Left forelimb (tissue), 1 donor: ENCODE measurements at places on chromosomes 7 and 10.
A peak's percentile ranks its signal among the peaks of the same experiment; 100 is the strongest.

DNA sequence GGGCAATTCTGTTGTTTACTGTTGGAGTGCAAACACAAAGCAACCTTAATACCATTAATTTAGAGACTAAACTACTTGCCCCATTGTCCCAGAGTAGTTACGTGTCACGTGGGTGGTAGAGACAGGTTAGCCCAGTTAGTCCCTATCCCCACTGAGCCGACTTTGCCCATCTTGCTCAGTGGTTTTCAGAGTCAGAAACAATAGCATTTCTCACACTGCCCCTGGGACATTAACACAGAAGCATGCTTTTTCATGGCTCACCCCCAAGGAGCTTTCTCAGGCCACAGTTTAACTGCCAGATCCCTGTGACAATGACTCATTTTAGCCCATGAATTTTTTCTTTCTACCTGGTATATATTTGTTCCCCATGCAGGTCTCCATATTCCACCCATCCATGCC is 271.0 kb downstream of the POU6F2 start:
- DNase-seq: no peak

DNA sequence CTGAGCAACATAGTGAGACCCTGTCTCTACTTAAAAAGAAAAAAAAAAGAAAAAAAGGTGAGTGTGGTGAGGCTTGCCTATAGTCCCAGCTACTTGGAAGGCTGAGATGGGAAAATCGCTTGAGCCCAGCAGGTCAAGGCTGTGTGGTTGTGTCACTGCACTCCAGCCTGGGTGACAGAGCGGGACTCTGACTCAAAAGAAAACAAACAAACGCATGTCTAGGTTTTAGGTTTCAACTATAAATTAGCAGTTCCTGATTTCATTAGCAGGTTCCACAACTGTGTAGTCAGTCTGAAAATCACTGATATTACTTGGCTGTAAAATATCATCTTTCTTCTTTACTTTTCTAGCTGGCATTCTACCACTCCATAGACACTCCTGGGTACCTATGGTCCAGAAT is 155.7 kb upstream of the HGF start:
- DNase-seq: no peak

GRCh38 chr10:15452545-15452944 is 81.5 kb upstream of the FAM171A1 start:
- DNase-seq: no peak

GRCh38 chr7:29929018-29929807 is 60.4 kb downstream of the SCRN1 start:
- DNase-seq: no peak

GRCh38 chr10:517872-518475 is 171.5 kb downstream of the DIP2C start:
- DNase-seq: no peak

GRCh38 chr10:77156406-77156879 is 481.2 kb downstream of the KCNMA1 start:
- no peak for DNase-seq

- DNase-seq: no peak
Measured at GRCh38 chr10:21668831-21669230, 134.8 kb downstream of the MLLT10 start.

DNA sequence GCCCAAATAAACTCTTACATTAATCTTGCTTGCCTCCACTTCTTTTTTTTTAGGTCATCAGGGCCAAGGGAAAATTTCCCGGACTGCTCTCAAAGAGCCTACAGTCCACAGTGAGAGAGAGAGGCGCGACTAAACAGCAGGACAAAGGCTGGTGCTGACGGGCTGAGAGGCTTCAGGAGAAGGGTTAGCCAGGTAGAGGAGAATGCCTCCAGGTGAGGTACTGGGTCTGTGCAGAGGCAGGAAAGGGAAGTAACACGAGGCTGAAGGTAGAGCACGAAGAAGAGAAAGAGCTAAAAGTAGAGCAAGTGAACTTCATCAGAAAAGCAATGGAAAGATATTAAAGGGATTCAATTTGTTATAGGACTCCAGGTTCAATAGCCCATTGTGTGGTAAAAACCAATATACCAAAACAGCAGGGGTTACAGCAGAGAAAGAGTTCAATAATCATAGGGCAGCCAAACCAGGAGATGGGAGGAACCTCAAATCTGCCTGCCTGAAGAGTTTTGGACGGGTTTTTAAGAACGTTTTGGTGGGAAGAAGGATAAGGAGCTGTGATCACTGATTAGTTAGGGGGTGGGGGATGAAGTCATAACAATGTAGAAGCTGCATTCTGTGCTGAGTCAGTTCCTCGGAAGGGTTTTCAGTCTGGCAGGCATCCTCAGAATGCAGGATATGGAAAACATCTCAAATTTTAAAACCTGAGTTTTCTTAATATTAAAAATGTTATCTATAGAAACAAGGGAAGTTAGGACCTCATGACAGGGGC is 171.5 kb downstream of the AKR1D1 start:
- DNase-seq: no peak

- DNase-seq: no peak
Measured at GRCh38 chr10:77038407-77038806, 599.2 kb downstream of the KCNMA1 start.

- no peak for DNase-seq
Measured at GRCh38 chr10:113961182-113962031, 82.3 kb upstream of the ADRB1 start.

- DNase-seq: no peak
Measured at GRCh38 chr7:68321776-68322496, 1276.3 kb upstream of the AUTS2 start.

- DNase-seq: no peak
Measured at GRCh38 chr7:74479066-74479781, 25.5 kb downstream of the GTF2IRD1 start.

DNA sequence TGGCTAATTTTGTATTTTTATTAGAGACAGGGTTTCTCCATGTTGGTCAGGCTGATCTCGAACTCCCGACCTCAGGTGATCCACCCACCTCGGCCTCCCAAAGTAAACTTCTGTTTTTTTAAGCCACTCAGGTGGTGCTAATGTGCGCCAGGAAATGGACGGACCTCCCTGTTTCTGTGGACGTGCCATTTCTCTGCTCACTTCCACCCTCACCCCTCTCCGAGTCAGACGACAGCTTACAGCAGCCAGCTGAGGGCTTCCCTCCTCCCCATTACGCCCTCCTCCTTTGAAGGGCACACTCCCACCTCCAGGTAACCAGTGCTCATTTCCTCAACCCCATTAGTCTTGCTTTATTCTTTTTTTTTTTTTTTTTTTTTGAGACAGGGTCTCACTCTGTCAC is 41.7 kb upstream of the EZH2 start:
- DNase-seq: no peak

DNA sequence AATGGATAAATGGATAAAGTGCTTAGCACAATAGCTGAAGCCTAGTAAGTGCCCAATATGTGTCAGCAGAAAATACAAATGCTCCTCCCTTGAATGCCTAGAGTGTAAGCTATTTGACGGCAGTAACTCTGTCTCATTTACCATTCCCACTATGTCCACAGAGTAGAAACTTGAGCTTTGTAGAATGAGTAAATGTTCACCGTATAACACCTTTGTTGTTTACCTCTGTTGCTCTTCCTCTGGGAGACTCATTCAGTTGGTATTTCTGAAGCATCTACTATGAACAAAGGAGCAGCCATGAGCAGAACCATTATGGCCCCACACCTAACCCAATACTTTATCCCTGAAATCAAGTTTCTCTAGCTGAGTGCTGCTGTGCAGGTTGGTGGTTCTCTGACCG is 8.4 kb upstream of the SLC16A12 start:
- no peak for DNase-seq

- DNase-seq: peak; percentile 47
Measured at GRCh38 chr10:49076319-49076718, 39.0 kb downstream of the VSTM4 start.

DNA sequence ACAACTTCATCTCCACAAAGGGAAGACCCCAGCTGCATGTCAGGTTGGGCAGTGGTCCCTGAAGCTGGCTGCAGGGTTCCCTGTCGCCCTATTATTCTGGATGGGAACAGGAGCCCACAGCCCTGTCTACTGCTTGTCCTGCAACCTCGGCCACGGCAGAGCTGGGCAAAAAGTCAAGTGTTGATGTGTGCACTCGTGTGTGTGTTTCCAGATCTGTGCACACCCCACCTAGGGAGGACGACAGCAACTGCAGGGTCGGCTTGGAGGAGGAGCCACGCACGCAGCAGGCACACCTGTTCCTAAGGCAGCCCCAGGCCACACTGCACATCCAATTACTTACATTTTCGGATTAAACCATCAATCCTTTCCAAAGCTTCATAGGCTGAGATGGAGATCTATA is 23.6 kb downstream of the PITRM1 start:
- no peak for DNase-seq

DNA sequence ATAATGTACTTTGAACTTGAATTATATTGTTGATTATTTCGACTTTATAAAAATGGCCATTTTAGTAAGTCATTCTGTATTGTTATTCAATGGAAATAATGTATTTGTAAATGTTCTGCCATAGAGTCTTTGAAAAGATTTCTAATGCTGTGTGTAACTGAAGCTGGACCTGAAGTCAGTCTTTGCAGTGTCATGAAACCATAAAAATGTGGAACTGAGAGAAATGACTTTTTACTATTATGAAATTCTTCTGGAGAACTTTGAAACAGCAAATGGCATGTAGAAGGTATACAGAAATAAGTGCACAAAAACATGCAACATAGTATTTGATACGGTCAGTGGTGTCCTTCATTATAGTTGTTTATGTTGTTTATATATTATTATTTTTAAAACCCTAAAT is 59.7 kb upstream of the ADRA2A start:
- no peak for DNase-seq

GRCh38 chr7:47100148-47100816 is 481.6 kb downstream of the TNS3 start:
- no peak for DNase-seq

DNA sequence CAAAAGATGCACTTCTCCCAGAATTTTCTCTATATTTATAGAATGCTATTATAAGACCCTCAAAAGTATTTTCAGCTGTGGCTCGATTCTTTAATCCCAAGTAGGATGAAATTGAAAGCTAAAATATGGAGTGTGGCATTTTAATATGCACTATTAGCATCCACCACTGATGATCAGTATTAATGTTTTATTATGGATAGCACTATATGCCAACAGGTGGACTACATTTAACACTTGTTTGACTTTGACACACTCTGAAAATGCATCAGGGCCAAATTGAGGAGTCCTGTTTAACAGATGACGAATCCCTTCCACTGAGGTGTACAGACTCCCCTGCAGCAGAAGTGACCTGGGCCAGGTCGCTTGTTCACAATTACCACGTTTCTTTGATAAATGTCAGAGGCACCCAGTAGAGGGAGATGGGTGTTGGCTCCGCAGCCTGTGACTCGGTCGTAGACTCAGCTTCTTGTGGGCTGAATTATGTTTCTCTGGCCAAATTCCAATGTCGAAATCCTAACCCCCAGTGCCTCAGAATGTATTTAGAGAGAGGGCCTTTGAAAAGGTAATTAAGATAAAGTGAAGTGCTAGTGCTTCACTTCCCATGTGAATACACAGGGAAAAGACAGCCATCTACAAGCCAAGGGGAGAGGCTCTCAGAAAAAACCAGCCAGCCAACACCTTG is 48.1 kb downstream of the WIPF3 start:
- DNase-seq: no peak

DNA sequence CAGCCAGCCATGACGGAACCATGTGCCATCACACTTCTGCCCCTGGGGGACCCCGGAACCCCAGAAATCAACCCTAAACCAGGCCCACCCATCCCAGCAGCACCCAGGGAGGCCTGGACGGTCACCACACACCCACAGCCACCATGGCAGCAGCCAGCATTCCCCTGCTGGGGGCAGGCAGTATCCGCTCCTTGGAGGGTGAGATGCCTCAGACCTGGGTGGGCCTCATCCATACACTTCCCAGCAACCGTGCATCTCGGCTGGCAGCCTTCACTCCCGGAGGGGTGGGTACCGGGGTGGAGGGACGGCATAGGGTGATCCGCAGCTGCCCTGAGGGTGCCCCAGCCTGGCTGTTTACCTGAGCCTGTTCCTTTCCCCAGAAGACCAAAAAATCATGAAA is 69.1 kb upstream of the FAM20C start:
- DNase-seq: no peak

DNA sequence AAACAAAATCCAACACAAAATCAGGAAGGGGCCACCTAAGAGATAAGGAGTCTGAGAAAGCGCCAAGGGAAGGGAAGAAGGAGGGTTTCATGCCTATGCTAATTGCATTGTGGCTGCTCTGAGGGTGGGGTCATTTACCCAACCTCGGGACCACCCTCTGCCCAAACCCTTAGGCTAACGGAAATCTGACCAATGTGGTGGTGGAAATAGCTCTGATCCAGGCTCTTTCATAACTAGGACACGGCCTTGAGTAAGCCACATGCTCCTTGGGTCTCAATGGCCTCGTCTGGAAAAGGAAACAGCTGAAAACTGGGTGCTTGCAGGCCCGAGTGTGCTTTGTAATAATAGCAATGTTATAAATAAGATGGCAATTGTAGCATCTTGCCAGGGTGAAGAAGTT is 14.9 kb upstream of the SRGN start:
- DNase-seq: no peak

GRCh38 chr7:7962851-7963250 is 5.7 kb upstream of the GLCCI1 start:
- no peak for DNase-seq

- no peak for DNase-seq
Measured at GRCh38 chr7:134522601-134523000, 4.8 kb upstream of the AKR1B10 start.

DNA sequence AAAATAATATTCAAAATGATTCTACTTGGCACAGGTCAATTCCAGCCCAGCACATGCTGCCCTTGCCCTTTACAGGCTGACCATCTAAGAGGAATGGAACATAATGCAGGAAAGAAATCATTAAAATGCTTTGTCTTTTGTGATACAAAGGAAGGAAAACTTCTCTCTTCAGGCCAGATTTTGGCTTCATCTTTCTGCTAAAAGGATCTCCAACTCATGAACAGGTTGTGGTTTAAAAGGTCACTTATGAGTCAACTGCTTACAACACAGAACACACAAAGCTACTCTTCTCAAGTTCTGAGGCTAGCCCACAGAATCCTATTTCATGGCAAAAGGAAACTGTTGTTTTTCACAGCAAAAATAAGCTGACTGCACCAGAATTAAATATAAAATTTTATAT is 197.1 kb downstream of the DOCK4 start:
- no peak for DNase-seq
